Stimulated activated CD4-positive, alpha-beta T cell treated with anti-CD3 and anti-CD28 coated beads, TNF-alpha, amount 100 ng/mL, for 24 hours (primary cell): ENCODE measurements at places on chromosomes 12 and 14.
A peak's percentile ranks its signal among the peaks of the same experiment; 100 is the strongest.

DNA sequence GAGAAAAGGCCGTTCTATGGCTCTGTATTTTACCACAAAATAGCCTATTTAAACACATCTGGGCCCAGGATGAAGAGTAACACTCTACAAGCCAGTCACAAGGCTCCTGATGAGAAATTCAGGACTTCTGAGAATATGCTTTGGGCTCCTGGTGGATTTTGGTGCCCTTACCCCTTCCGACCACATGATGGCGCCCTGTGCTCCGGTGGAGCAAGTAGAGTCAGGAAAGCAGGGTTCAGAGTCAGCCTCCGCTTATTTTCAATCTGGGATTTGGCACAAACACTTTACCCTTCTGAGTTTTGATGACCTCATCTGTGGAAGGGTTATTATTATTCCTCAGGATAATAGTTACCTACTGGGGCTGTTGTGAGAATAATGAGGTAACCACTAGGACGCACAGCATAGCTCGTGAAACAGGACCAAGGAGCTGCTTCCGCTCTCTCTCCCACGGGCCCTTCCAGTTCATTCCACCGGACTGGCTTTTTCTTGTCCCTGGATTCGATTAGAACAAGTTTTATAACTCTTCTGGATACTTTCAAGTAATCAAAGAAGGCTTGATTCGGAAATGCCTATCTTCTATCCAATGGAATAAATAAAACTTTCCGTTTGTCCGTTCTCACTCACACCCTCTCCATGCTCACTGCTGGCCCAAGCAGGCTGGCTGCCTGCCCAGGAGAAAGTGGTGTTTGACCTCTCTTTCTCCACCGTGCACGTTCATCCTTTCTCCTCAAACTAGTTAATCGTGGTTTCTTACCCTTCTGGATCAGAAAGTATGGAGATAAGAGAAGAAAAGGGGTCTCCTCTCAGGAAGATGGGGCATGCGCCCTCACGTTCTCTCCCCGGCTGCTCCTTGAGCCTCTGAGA, 104.6 kb downstream of the GALC start:
- no peak for DNase-seq

GRCh38 chr14:51242545-51243490, 2.8 kb downstream of the TMX1 start:
- DNase-seq: no peak

DNA sequence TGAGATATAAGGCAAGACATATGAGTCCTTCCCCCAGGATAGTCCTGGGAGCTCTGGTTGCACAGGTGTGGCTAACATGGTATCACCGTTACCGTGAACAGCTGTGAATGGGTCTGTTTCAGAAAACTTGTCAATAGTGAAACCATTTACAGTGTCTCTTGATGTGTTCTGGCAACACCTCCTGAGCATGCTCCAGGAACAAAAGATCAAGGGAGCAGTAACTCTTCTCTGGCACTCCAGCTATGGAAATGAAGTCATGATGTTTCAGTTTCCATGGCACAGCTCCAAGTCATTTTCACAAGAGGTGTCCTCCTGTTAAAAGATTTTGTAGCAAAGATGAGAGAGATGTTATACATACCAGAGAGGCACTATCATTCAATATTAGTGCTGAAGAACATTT, 253.7 kb downstream of the SNAPC1 start:
- DNase-seq: no peak

GRCh38 chr12:105069936-105070702, 14.1 kb downstream of the ALDH1L2 start:
- no peak for DNase-seq

- no peak for DNase-seq
Observed at GRCh38 chr12:106115440-106115839, 23.3 kb downstream of the NUAK1 start.

DNA sequence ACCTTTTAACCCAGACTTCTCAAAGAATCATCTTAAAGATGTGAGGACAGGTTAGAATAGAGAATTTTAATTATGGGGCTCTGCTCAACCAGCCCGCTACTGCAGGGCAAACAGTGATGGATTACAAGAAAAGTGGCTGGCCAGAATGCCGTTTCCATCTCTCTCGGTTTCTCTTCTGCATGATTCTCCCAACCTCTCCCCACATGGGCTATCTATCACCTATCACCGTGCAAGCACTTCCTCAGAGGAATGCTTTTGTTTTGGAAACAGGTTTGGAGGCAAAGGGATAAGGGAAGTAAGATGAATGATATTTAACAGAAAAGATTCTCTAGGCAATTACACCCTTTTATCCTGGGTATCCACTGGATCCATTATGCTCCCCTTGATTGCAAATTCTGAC, 37.4 kb upstream of the PHC1 start:
- DNase-seq: no peak

- DNase-seq: no peak
Observed at GRCh38 chr12:4025181-4026019, 152.2 kb upstream of the PARP11 start.

- DNase-seq: no peak
Observed at GRCh38 chr12:96907671-96908422, 790 bp downstream of the NEDD1 start.

DNA sequence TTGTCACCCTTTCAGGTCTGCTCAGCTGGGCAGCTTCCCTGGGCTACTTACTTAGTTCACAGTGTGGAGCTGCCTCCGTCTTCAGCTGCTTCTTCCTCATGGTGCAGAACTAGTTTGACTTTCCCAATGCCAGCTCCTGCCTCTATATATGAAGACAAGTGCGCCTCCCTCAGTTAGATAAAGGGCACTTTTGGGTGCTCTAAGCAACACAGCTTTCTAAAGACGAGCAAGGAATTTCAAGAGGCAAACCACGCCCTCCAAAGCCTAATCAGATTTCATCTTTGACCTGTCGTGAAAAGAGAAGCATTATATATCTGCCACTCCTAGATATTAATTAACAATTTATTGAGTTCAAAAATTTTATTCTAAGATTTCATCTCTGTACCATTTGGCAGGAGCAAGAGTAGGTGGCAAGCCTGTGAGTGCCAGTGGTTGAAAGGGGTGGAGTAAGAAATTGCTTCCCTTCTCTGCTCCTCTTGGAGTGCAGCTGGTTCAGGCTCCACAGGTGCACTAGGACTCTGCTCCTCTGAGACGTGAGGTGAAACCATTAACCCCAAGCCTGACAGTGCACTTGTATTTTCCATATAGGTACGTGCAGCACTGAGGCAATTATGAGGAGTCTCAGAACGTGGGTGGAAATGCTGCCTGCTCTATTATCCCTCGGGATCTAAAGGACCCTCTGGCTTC, 2.1 kb upstream of the SLC11A2 start:
- no peak for DNase-seq

DNA sequence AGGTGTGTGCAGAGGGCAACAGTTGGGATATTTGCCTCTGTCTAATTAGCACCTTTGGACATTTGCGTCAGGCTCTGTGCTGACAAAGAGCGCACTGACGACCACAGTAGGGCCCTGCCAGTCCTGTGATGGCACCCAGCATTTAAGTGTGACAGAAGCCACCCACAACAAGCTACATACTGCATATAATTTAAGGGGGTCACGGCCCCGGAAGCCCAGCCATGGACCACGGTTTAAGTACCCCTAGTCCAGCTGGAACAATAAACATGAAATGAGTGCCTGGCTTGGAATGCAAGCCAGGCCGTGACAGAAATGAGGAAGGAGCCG, 16.8 kb upstream of the DYNC1H1 start:
- peak; percentile 10 for DNase-seq

- DNase-seq: no peak
Observed at GRCh38 chr14:55891692-55892091, 226.5 kb upstream of the PELI2 start.

DNA sequence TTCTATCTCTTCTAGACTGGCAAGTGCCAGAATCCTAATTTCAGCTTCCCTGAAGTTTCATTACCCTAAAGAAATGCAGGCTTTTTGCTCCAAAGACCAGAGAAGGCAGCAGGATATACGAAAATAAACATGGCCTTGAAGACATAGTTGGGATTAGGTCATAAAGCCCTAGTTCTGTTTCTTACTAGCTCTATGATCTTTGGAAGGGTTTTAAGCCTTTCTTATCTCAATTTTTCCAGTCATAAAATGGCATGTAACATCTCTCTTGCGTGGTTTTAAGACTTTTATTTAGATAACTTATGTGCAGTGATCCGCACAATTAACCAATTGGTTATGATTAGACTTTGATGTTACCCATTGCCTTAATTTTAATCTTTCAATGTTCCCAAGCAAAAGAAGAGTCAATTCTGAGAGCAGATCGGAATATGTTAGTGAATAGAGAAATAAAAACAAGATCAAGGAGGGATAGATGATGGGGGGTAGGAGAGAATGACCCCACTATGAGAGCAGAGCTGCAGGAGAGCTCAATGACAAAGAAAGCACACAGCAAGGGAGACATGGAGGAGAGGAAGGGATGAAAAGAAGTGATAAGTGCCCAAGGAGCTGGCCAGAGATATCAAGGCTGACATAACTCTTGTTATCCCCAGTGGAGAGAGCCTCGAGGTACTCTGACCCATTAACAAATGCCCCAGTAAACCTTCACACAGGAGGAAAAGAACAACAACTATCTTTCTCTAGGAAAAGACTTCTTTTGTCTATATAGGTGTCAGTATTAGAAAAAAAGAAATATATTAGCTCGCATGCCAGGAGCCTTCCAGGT, 53.0 kb upstream of the ANP32D start:
- no peak for DNase-seq

- peak; percentile 63 for DNase-seq
Observed at GRCh38 chr12:55930771-55931316, at the start of gene DGKA. TSS of gene DGKA (plus strand) at chr12:55931162. CDS start at chr12:55936504, 5,342 bp downstream.

DNA sequence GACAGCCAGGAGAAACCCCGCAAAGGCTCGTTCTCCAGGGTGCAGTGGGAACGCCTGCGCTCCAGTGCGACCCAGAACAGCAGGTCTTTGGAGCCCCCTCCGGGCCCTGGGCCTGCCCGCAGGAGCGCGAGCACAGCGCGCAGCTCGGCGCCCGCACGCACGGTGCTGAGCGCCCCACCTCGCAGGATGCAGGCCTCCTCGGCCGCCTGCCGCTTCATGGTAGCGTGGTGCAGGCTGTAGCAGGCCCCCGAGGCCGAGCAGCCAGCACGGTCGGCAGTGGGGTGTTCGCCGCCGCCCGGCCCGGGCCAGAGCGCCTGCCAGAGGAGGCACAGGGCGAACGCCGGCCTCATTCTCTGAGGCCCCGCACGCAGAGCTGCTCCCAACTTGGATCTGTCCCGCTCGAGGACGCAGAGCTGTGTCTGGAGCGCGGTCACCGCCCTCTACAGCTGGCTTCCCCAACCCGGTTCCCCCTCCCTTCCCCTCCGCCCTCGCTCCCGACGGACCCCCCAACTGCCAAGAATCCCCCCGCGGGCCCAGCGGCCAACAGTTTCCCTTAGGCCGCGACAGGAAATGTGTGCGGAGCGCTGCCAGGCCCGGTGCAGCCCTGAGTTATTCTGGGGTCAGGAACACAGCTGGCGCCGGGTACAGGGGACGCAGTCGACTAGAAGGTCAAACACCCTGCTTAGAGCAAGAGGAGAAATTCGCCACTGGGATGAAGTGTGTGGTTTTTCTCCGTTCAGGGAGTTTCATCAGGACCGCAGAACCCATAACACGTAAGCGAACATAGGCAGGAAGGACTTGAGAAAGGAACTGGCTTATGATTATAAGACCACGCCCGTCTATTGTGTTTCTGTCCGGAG, at the start of gene CLEC14A:
CLEC14A (minus strand) TSS at position 421 of the 860 bp plus-strand sequence; CDS start at position 350, 71 bp downstream.
- no peak for DNase-seq

DNA sequence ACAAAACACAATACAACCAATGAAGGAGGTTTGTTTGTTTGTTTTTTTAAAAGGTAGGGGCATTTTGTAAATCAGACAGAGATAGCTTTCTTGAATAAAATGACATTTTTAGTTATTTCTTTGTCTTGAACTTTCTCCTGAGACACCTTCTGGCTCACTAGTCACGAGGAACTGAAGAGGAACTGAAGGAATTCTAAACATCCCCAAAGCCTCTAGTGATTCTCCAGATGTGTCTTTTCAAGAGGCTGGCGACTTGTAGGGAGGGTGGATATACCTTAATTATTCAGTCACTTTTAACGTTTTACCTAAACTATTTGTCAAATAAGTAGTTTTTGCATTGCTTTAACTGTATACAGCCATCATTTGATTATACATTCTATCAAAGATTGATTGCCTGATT, 211.2 kb upstream of the LRIG3 start:
- no peak for DNase-seq

- DNase-seq: no peak
Observed at GRCh38 chr14:74472601-74473000, 20.5 kb downstream of the NPC2 start.

DNA sequence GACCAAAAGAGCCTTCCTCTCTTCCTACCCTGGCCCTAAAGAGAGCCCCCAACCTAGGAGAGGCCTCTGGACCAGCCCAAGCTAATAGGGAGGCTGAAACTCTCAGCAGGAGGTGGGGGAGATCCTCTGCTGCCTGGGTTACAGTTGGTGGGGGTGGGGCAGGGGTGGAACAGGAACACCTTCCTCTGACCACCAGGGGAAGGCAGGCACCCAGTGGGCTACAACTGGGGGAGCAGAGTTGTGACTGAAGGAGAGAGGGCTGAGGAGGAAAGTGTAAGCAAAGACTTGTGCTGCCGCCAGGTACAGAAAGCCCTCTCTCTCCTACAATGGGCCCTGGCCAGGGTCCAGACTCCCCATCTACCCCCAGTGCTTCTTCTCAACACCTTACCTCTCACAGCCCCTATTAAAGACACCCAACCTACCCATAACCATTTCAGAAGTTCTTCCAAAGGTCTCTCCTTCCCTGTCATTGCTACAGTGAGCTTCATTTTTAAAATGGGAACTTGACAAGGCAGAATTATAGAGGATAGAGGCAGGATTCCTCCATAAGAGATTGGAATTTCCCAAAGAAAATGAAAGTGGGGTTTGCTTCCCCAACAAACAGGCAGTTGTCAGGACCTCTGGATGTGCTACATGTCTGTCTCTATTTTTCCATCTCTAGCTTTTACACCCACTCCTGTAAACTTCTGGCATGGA, 1.4 kb downstream of the MYO1A start:
- no peak for DNase-seq

GRCh38 chr12:87793131-87793530, 236.1 kb downstream of the C12orf50 start:
- no peak for DNase-seq

DNA sequence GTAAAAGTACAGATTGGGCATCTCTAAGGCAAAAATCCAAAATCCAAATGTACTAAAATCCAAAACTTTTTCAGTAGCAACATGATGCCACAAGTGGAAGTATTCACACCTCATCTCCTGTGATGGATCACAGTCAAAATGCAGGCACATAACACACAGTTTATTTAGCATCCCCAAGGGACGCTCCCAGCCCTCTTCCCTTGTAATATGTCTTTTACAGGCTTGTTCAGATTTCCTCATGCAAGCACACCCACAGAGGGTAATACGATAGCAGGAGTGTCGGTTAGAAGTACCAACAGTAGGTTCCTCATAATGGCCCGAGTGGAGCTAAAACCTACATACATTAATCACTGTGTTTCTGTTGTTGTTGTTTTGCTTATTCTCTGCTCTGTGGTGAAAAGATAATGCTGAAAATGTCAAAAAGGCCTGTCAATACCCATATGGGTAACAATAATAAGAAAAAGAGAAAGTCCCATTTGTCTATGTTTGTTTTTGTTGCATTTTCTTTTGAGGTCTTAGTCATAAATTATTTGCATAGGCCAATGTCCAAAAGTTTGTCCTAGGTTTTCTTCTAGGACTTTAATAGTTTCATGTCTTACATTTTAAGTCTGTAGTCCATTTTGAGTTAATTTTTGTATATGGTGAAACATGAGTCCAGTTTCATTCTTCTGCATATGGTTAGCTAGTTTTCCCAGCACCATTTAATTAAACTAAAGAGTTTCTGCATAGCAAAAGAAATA, 133.1 kb downstream of the LRIG3 start:
- DNase-seq: no peak
